ENCODE measurements at places on chromosomes 7 and 10.

GRCh38 chr7:118148930-118149329 is 35.0 kb upstream of the LSM8 start:
- DNase-seq, result no peak

- no peak for DNase-seq
Measured at GRCh38 chr7:49187543-49188268, 263.4 kb downstream of the CDC14C start.

DNA sequence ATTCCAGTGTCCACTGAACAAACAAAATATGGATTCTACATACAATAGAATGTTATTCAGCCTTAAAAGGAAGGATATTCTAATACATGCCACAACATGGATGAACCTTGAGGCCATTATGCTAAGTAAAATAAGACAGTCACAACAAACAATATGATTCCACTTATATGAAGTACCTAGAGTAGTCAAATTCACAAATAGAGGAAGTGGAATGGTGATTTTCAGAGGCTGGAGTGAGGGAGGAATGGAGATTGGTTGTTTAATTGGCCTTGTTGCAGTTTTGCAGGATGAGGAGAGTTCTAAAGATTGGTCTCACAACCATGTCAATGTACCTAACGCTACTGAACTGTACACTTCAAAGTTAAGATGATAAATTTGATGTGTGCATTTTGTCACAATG is 119.6 kb downstream of the CHN2 start:
- DNase-seq, result no peak

GRCh38 chr10:27513451-27514191 is 9.5 kb downstream of the RAB18 start:
- no peak for DNase-seq

- DNase-seq, result no peak
Measured at GRCh38 chr10:86265236-86265894, 101.2 kb downstream of the GRID1 start.

DNA sequence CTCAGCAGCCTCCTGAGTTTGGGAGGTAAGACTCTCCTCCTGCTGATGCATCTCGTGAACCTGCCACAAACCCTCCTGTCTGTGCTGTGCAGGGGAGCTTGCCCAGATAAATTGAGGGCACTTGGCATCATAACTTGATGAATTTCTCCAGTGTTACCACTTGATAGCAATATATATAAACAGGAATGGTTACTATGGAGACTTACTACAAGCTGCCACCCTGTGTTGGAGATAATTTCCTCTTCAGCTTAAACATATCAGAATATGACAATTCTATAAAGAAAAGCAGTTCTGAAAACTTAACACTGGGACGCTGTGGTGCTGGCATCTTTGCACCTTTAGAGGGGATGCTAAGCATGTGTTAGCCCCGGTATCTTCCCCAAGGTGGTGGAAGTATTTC is 14.9 kb downstream of the PFKFB3 start:
- DNase-seq, result no peak

- no peak for DNase-seq
Measured at GRCh38 chr10:112672706-112673105, 225.7 kb downstream of the VTI1A start.

DNA sequence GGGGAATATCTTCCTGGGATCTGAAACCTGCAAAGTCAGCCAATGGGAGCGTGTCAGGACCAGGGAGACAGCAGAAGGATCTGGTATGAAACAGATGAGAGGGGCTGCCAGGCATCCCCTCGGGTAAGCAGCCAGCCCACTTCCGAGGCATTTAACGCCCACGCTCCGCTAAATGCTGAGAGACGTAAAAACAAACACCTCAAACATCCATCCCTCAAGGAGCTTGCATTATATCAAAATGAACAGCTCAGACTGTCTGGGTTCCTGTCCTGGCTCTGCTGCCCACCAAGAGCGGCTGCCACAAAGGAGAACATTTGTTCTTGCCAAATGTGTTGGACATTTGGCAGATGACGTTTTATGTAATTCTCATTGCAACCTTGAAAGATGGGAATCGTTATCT is 7.0 kb upstream of the SERPINE1 start:
- DNase-seq, result no peak

- no peak for DNase-seq
Measured at GRCh38 chr10:118937226-118937625, 92.3 kb upstream of the NANOS1 start.

DNA sequence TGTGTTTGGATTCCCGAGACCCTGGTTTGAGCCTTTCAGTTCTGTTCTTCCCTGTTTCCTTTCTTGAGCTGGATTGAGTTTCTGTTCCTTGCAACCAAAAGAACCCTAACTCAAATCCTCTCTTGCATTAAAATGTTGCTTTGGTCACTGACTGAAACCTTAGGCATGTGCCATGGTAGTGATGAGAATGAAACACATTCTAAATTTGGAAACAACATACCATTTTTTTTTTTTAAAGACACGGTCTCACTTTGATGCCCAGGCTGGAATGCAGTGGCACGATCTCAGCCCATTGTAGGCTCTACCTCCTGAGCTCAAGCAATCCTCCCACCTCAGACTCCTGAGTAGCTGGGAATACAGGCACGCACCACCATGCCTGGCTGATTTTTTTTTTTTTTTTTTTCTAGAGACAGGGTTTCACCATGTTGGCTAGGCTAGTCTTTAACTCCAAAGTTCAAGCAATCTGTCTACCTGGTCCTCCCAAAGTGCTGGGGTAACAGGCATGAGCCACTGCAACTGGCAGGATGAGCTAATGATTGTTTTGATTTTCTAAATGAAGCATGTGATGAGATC is 8.4 kb downstream of the THAP5 start:
- no peak for DNase-seq

DNA sequence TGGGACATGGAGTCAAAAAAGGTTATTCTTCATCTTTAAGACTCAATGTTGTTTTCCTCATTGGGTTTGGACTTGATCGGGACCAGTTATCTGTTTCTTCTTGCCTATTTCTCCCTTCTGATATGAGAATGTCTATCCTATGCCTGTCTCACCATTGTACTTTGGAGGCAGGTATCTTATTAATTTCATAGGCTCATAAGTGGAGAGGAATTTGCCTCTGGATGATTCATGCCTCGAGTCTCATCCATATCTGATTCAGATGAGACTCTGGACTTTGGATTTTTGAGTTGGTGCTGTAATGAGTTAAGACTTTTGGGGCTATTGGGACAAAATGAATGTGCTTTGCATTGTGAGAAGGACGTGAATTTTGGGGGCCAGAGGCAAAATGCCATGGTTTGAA is 36.2 kb upstream of the CCDC7 start:
- DNase-seq, result no peak

DNA sequence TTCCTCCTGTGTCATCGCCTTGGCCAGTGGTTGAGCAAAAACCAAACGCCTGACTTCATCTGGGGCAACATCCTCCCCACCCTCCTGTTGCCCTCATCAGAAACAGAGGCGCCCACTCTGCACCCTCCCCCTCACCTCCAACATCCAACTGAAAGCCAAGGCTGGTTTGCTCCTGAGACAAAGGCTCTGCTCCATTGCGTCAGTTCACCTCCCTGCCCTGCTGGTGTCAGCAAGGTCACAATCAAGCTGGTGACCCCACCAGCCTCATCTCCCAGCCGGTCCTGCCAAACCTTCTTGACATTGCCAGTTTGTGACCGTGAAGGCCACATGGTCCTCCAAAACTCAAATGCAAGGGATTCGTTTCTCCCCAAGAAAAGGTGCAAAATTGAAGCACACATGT is 131.7 kb upstream of the ADAM12 start:
- DNase-seq, result no peak

DNA sequence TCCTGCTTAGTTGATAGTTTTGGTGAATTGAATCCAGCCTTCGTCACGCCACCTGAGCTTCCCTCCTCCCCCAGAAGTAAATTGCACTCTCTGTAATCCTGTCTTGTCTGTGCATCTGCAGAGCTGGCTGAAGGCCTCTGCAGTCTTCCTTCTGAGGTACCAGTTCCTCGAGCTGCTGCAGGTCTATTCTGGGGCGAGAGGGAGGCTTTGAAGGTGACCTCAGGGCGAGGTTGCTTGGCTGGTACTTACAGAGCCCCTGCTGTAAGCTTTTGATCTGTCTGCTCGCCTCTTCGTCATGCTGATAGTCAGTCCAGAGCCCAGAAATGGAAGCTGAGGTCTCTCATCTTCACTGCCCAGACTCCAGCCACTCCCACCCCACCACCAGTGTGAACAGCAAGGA is 513.6 kb upstream of the FOXK1 start:
- DNase-seq, result no peak

DNA sequence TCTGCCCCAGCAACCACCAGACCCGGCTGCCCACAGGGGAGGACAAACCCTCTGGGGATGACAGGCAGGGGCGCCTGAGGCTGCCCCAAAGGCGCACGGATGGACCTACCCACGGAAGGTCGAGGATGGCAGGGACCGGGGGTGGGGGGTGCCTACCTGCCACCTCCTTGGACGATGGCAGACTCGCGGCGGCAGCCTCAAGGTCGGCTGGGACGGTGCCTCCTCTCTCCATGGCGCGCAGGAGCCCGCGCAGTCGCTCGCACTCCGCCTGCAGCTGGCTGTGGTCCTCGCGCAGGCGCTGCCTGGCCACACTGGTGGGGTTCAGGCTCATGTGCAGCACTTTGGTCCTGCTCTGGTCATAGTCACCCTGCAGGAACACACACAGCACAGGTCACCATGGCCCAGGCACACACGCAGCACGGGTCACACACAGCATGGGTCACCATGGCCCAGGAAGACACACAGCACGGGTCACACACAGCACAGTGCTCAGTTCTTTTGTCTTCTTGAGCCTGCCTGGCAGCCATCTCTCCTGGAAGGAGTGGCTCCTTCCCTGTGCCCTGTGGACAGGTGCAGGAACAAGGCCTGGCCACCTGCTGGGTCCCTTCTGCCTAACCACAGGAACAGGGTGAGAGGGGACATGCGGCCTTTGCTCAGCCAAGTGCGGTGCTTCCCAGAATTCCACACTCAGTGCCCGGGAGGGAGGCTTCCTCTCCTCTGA is 266.6 kb downstream of the ELFN1 start:
- DNase-seq, result no peak

GRCh38 chr7:139768249-139768824 is 9.5 kb downstream of the HIPK2 start:
- DNase-seq, result no peak

Data from hematopoietic multipotent progenitor cell (in vitro differentiated cells).